ENCODE measurements at places on chromosomes 4 and X. TPM values are rescaled to one million over a fixed set of nuclear protein-coding genes. Genes with fewer than 3 reads are reported as not detected.

CLTRN gene
- 0.96 TPM for total RNA-seq

SMIM10L2A gene
- 0.15 TPM for total RNA-seq

ART3 gene
- not detected for total RNA-seq

UGT2B15 gene
- 0.03 TPM for total RNA-seq

PAGE4 gene
- not detected for total RNA-seq

CENPVL3 gene
- total RNA-seq = 0.08 TPM

ELF2 gene
- total RNA-seq = 11.5 TPM

PHKA1 gene
- total RNA-seq = 29.5 TPM

ADH7 gene
- not detected for total RNA-seq

RASSF6 gene
- total RNA-seq = 0.66 TPM

FNIP2 gene
- 6.7 TPM for total RNA-seq

VCX3B gene
- not detected for total RNA-seq

ETDA gene
- not detected for total RNA-seq

MAP7D2 gene
- total RNA-seq = 5.2 TPM

IBSP gene
- total RNA-seq = not detected

FGFBP1 gene
- total RNA-seq = 2.6 TPM

TMEM144 gene
- 3.7 TPM for total RNA-seq

GSX2 gene
- not detected for total RNA-seq

MAOB gene
- 0.29 TPM for total RNA-seq

TMEM47 gene
- total RNA-seq = 1.5 TPM

DCLK2 gene
- 8.0 TPM for total RNA-seq

MND1 gene
- total RNA-seq = 11.6 TPM

LEF1 gene
- 0.11 TPM for total RNA-seq

BGN gene
- total RNA-seq = not detected

TAF7L gene
- total RNA-seq = 0.08 TPM

OCIAD1 gene
- total RNA-seq = 121 TPM

LINC00632 gene
- total RNA-seq = 1.6 TPM

GAGE1 gene
- total RNA-seq = not detected

SUPT20HL1 gene
- total RNA-seq = not detected

TLR10 gene
- total RNA-seq = not detected

AREG gene
- 21.5 TPM for total RNA-seq

SPANXA2 gene
- total RNA-seq = not detected

ATOH1 gene
- total RNA-seq = not detected

SSX2B gene
- total RNA-seq = not detected

REPS2 gene
- total RNA-seq = 1.6 TPM

DCAF8L2 gene
- total RNA-seq = not detected

MAP9 gene
- total RNA-seq = 4.7 TPM

IL13RA1 gene
- total RNA-seq = 68.4 TPM
